Erythroblast (primary cell): ENCODE measurements at places on chromosomes 12 and 14.
A peak's percentile ranks its signal among the peaks of the same experiment; 100 is the strongest.

DNA sequence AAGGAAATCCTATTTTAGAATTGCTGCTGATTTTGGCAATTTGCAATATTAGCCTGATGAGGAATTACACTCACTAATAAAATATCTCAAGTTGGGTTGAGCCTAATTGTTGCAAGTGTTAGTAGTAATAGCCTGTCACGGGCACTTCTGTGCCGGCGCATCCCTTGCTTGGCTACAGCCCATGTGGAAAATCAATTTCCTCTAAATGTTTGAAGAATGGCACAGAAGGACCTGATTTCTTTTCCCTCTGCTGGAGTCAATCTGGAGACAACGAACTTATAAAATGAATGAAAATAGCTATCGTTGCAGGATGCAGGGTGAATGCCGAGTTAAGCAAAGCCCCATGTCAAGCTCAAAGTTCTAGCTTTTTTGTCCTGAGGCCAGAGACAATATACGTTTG lies 31.2 kb upstream of the MED13L start:
- DNase-seq: no peak

GRCh38 chr12:49921936-49922335 lies 18.2 kb upstream of the FAIM2 start:
- DNase-seq: no peak

DNA sequence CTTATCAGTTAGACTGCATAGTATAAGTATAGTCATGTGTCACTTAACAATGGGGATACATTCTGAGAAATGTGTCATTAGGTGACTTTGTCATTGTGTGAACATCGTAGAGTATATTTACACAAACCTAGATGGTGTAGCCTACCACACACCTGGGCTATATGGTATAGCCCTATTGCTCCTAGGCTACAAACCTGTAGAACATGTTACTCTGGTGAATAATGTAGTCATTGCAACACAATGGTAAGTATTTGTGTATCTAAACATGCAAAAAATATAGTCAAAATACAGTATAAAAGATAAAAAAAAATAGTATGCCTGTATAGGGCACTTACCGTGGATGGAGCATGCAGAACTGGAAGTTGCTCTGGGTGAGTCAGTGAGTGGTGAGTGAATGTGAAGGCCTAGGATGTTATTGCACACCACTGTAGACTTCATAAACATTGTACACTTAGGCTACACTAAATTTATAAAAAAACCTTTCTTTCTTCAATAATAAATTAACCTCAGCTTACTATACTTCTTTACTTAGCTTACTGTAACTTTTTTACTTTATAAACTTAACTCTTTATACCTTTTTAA lies 40.3 kb upstream of the ANKS1B start:
- DNase-seq: no peak

- DNase-seq: no peak
Observed at GRCh38 chr14:65421201-65421981, 8.9 kb downstream of the FUT8 start.

DNA sequence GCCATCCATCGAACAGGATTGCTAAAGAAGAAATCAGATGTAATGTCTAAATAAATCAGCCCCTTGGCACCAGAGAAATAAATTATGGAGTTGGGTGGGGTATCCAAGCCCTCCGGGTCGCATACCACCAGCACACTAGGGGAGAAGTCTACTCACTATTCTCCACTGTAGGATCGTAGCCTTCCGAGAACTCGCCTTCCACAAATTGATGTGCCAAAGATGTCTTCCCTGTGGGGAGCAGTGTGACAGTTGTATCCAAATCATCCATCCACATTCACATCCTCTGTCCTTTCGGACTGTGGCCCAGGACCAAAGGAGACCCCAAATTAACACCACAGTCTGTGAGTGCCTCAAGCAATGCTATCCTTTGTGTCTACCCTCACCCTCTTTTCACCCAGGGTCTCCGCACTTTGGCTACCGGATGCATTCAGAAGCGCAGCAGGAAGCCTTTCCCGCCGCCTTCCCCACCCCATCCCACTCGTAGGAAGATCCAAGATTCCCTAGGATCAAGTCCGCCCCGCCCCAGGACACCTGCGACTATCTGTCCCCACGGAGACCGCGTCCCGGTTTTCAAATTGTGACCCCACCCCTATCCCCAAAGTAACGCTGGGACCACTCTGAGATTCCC lies 786 bp downstream of the RHEBL1 start:
- DNase-seq: peak; percentile 32

- DNase-seq: no peak
Observed at GRCh38 chr12:64147875-64148274, 74.2 kb downstream of the KICS2 start.

GRCh38 chr12:125203145-125203765 lies 138.0 kb downstream of the AACS start:
- no peak for DNase-seq

GRCh38 chr12:108921946-108922345 lies 42.1 kb downstream of the DAO start:
- DNase-seq: no peak

- no peak for DNase-seq
Observed at GRCh38 chr12:93094988-93095737, 166.1 kb upstream of the EEA1 start.

- no peak for DNase-seq
Observed at GRCh38 chr14:30054201-30054600, 126.6 kb upstream of the PRKD1 start.

DNA sequence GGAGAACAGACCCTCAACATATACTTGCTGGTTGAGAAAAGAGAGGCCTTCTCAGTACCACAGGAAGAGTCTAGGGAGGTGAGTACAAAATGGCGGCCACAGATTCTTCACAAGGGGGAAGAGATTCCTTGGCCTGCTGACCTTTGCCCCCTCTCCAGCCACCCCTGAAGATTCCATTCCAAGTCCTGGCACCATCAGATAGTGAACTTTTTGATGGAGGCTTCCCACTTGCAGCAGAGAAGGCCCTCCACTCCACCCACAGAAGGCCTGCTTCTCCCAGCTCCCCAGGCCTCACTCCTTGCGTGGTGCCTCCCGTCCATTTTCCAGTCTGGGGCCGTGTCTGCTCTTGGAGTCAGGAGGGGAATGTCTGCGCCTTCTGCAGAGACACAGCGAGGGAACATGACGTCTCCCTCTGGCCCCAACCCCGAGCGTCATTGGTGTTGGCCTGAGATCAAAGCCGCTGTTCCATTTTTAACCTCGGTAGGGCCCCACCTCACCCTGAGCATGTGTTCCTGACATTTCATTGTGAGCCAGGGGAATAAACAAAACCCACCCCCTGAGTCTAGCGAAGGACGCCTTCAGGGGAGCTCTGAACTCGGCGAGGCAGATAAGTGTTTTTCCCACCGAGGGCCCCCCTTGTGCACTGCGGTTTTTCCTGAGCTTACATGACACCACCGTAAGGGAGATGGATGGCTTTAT lies 268.7 kb upstream of the TBX3 start:
- DNase-seq: no peak
